ENCODE measurements at places on chromosomes 1 and 21. TPM values are rescaled to one million over a fixed set of nuclear protein-coding genes. Genes with fewer than 3 reads are reported as not detected.

CRNN gene
- not detected for total RNA-seq

DSCAM gene
- total RNA-seq, result not detected

DDX59 gene
- 14.1 TPM for total RNA-seq

LEFTY2 gene
- 0.08 TPM for total RNA-seq

MEX3A gene
- total RNA-seq, result 1.6 TPM

NOS1AP gene
- total RNA-seq, result 0.57 TPM

OVAAL gene
- not detected for total RNA-seq

EIF3I gene
- 279 TPM for total RNA-seq

FALEC gene
- not detected for total RNA-seq

CYP4X1 gene
- total RNA-seq, result not detected

CCDC24 gene
- 8.3 TPM for total RNA-seq

SNRPE gene
- 219 TPM for total RNA-seq

PSMA5 gene
- 100 TPM for total RNA-seq

TRIM67 gene
- 0.14 TPM for total RNA-seq

FCGR2B gene
- total RNA-seq, result not detected

OR2L13 gene
- total RNA-seq, result not detected

DDAH1 gene
- 7.4 TPM for total RNA-seq

RGS8 gene
- total RNA-seq, result not detected

RUNX3 gene
- total RNA-seq, result 5.7 TPM

KRTAP12-2 gene
- not detected for total RNA-seq

REG4 gene
- total RNA-seq, result not detected

ACOT7 gene
- total RNA-seq, result 91.2 TPM

FAAH gene
- 0.81 TPM for total RNA-seq

XCL1 gene
- total RNA-seq, result not detected

GBP3 gene
- 0.67 TPM for total RNA-seq

BEST4 gene
- 0.42 TPM for total RNA-seq

CCDC181 gene
- total RNA-seq, result not detected

CHI3L1 gene
- not detected for total RNA-seq

GLUL gene
- 21.3 TPM for total RNA-seq

CENPL gene
- total RNA-seq, result 12.8 TPM

NCAM2 gene
- total RNA-seq, result not detected

OR2T35 gene
- total RNA-seq, result not detected

SCCPDH gene
- 46.8 TPM for total RNA-seq

S100B gene
- total RNA-seq, result not detected

TENT5C gene
- 0.03 TPM for total RNA-seq

SELENBP1 gene
- total RNA-seq, result 6.5 TPM

RXFP4 gene
- total RNA-seq, result not detected

PTPRC gene
- total RNA-seq, result not detected

LUZP1 gene
- 23.7 TPM for total RNA-seq

KIF26B gene
- 0.04 TPM for total RNA-seq

TRIM63 gene
- 1.4 TPM for total RNA-seq
